ENCODE measurements at places on chromosomes 7 and 10. TPM values are rescaled to one million over a fixed set of nuclear protein-coding genes. Genes with fewer than 3 reads are reported as not detected.

The PCDH15 gene
- not detected for total RNA-seq

The MAT1A gene
- 0.23 TPM for total RNA-seq

The CTTNBP2 gene
- 0.16 TPM for total RNA-seq

The UPK3BL2 gene
- 115 TPM for total RNA-seq
